ENCODE measurements at places on chromosomes 5 and 9.

- no peak for DNase-seq
Observed at GRCh38 chr5:97224112-97224750, 41.2 kb upstream of the RIOK2 start.

GRCh38 chr5:14727428-14727865 lies 62.9 kb downstream of the OTULIN start:
- peak; percentile 63 for DNase-seq

GRCh38 chr9:121199921-121200320 lies 1.7 kb downstream of the RAB14 start:
- DNase-seq = peak; percentile 23

GRCh38 chr9:125150349-125151245 lies 7.3 kb upstream of the SCAI start:
- DNase-seq = no peak

GRCh38 chr9:31983895-31984294 lies 400.5 kb upstream of the ACO1 start:
- no peak for DNase-seq

DNA sequence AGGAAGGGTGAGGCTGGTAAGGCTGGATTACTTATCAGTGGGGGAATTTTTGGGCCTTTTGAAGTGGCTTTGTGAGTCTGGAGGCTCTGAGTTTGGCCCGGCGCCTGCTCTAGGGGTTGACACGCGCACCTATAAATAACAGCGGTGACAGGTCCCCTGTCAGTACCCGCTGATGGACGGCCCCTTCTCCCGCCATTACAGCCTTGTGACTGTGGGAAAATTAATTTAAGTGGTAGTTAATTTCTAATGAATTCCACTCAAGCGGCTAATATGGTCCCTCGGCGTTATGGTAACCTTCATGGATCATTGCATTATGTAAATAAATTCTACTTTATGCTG lies 16.5 kb downstream of the MRPL36 start:
- DNase-seq = no peak

- DNase-seq = no peak
Observed at GRCh38 chr5:39700523-39700922, 275.7 kb upstream of the DAB2 start.

DNA sequence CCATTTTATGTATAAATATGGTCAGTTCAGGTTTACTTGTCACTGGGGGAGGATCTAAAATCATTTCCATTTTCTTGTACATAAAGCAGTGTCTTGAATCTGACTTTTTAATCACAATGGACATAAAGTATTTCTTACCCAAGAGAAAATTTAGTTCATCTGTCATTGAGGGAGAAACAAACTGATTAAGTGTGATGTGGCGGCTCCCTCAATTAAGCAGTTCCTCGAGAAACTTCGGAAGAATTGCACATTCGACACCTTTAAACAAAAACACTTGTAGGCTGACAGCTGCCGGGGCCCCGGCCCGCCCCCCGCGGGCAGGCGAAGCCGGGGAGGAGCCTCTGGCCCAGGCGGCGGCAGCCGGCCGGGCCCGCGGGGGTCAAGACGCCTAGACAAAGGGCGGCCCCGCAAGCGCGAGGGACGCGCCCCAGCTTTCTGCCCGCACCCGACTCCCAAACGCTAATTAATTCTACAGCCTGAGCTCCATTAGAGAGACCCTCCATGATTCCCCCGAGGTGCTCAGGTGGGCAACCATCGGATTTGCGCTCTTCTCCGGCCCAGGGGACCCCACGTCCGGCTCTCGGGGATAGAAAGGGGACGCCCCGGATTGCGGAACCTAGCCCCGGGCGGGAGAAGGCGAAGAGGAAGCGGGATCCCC lies 750 bp downstream of the TRIM36 start:
- DNase-seq = peak; percentile 58
